ENCODE measurements at places on chromosomes 7 and 10. TPM values are rescaled to one million over a fixed set of nuclear protein-coding genes. Genes with fewer than 3 reads are reported as not detected.

DNA sequence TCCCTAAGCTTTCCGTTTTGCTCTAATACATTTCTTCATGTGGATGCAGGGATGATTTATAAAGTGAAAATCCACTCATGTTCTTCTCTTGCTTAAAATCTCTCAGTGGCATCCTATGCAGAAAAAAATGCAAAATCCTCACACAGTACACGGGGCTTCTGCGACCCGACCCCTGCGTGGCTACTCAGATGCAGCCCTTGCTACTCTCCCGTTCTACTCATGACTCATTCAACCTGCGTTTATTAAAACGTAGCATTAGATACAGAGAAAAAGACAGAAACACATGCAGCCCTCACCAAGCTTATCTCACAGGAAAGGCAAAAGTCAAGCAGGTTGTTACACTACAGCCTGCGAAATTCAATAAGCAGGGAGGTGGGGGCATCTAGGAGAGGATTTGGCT is 284.4 kb upstream of the PFKP start:
- no peak for DNase-seq

- no peak for DNase-seq
These were observed 314.9 kb downstream of the CALN1 start for GRCh38 chr7:72097226-72097625.

- DNase-seq: no peak
These were observed 61.7 kb upstream of the PAX2 start for GRCh38 chr10:100683545-100684300.

GRCh38 chr7:142602183-142602582 is 147.1 kb upstream of the PRSS1 start:
- DNase-seq: no peak

- DNase-seq: no peak
These were observed 92.1 kb downstream of the EBF3 start for GRCh38 chr10:129871966-129872365.

DNA sequence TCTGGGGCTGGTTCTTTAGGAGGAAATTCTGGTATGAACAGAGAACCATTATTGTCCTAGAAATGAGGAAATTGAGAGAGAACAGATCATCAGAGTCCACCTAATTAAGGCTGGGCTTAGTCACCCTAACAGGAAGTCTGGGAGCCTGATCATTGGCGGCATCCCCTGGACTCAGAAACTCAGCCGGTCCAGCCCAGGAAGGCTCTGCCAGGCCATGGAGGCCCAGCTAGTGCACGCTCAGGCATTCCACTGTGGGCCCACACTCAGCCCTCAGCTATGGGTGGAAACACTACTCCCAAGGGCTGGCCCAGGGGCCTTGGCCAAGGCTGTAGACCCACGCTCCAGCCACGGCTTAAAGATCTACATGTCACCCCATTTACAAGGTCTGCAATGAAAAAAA is 109.2 kb downstream of the PTPN20 start:
- no peak for DNase-seq

DNA sequence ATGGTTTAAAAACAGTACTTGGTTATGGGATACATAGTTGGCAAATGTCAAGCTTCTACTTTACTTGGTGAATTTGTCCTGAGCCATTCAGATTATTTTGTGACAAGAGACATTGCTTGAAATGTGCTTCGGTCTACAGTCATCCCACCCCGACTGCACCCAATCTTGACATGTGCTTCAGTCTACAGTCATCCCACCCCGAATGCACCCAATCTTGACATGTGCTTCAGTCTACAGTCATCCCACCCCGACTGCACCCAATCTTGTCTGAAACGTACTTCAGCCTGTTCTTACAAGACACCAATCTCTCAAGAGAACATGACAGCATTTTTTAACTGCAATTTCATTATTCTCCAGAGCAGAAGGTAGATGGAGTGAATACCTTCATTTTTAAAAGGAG is 47.8 kb downstream of the PRKCQ start:
- DNase-seq: no peak

ZNF212 gene
- 7.9 TPM for total RNA-seq

ZNF488 gene
- total RNA-seq: not detected

NKX6-2 gene
- not detected for total RNA-seq

Data from LHCN-M2 (cell line).